Left ventricle myocardium inferior (tissue), 1 donor: ENCODE measurements at places on chromosomes 11 and 22.

GRCh38 chr11:130999992-131000770 lies 83.9 kb upstream of the SNX19 start:
- DNase-seq: no peak

DNA sequence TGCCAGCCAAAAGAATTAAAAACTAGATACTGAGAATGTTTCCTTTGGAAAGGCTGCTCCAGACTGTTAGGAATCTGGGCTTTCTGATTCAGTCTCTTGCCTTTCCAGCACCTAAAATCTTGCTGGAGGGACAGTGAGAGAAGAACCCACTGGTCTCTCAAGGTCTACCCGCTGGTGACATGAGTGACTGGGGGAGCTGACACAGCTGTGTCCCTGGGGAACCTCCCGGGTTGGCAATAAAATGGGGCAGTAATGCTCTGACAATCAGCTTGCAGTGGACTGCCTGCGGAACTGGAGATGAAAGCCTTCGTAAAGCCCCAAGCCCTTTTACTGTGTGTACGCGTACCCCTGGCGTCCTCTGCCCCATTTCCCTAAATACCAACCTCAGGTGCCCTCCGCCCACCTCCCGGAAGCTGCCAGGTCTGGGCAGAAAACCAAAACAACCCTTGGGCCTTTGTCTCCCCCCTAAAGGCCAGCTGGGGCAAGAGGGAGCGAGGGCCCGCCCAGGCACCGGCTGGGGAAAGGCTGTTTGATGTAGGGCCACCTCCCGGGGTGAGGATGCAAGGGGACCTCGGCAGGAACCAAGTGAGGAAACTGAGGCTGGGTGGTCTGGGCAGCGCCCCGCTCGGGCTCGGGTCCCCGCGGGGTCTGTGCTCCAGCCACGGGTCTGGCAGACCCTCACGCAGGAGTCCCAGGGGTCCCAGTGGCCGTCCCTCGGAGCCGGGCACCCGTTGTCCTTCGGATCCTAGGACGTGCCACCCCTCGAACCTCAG lies 741 bp downstream of the CARS1 start:
- no peak for DNase-seq

DNA sequence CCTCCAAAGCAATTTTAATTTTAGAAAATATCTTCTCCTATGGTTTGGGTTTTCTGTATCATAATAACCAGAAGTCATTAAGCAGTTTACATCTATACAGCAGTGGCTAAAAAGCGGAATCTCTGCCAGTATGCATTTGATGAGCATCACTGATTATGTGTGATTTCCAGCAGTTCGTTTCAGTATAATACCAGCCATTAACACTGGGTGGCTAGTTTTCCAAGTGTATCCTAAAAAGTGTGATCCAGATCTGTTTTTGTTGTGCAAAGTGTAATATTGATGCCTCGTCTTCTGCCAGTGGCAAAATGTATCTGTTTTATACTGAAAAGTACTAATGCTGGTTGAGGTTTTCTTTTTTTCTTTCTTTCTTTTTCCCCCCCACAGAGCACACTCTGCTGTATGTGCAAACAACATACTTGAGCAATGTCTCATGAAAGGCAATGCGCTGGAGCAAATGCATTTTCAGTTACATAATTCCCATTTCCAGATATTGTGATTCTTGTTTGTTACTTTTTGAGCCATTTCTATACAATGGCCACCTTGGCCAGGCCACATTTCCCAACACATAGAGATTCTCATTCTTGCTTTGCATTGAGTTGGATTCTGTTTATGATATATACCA lies 64.2 kb downstream of the SLC36A4 start:
- DNase-seq: no peak

GRCh38 chr11:61635304-61635703 lies 44.9 kb upstream of the DAGLA start:
- DNase-seq: no peak

DNA sequence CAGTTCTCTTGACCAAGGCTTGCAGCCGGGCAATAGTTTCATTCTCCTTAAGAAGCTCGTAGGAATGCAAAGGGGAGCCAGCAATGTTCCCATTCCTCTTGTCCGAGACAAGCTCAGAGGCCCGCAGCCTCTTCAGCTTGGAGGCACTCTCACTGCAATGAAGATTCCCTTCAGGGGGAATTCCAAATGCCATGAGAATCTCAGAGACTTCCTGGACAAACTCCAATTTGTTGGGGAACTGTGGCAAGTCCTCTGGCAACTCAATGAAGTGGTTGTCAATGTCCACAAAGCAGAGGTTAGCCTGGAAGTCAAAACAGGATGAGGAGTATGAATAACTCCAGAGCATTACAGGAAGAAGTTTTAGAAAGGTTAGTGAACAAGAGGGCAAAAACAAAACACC lies 84.4 kb downstream of the DENND5A start:
- no peak for DNase-seq

DNA sequence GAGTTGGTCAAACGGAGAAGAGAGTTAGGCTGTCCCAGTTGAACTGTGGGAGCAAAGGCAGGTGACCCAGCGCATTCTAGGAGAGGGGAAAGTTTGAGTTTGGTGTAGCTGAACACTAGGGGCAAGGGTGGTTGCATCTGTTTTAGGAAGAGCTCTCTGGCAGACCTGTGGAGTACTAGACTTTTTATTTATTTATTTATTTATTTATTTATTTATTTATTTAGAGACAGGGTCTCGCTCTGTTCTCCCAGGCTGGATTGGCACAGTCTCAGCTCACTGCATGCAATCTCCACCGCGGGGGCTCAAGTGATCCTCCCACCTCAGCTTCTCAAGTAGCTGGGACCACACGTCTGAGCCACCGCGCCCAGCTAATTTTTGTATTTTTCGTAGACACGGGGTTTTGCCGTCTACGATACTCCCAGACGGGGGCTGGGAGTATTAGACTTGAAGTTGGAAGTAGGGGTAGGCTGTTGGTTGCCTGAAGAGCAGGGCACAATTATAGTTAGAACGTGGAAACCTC lies 950 bp upstream of the ACER3 start:
- DNase-seq: peak; percentile 15

GRCh38 chr11:124874571-124875255 lies 9.5 kb downstream of the ROBO3 start:
- no peak for DNase-seq

DNA sequence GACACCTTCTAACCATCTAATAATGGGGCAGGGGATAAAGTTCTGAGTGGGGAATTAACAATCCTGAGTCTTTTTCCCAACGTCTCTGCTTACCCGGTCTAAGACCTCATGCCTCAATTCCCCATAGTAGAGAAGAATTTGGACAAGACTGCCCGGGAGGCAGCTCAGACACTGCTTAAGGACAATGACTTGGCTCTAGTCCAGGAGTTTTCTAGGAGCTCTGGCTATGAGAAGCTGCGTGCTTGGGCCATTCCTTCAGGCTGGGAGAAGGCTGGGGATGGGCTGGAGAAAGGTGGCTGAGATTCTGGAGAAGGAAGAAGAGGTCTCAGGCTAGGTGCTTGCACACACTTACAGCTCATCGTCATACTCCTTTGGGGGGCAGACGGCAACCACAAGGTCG lies 19.8 kb upstream of the ABCC8 start:
- DNase-seq: no peak

DNA sequence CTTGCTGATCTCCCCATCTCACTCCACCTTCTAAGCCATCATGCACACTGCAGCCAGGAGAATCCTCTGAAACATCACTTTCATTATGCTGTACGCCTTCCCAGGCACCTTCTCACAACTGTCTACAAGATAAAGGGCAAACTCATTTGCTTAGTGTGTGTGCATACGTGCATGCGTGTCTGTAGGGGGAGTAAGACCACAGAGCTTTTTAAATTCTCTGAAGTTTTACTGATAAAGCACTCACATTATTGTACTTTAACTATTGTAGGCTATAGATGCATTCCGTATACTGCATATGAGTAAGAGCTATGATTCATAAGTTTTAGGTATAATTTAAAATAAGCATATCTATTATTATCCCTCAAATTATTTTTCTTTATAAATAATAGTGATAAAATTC lies 15.3 kb upstream of the ANKK1 start:
- DNase-seq: no peak

DNA sequence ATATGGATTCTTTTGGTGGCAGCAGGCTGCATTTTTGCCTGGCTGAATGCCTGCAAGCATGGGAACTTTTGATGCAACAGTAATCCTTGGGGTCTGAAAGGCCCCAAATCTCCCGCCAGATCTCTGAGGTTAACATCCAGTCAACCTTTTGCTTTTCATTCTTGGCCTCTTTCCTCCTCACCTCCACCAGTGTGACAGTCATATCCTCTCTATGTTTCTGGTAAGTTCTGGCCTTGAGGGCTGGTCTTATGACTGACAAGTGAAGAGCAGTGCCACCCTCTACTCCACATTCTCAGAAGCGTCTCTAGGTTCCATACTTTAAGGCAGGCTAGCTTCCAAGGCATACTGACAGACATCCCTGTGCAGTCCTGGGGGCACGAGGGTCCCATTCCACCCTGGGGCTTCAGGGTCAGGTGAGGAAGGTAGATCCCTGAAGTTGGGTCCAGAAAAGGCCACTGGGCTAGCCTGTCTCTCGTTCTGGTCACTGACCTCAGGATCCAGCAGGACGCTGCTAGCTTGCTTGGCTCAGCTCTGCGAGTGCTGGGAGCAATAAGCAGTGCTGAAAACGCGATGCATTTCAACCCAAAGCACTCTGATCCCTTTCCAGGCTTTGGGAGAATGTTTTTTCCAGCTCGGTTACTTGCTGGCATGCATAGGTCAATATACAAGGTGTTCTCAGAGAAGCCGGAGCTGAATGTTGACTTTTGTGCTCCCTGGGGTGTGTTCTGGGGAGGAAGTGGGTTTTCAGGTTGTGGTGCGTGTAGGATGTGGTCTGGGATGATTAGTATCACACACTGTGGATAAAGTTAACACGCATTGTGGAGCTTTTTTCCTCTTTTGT lies 75.2 kb downstream of the PTPRJ start:
- DNase-seq: no peak

GRCh38 chr11:57630171-57630570 lies 19.5 kb downstream of the YPEL4 start:
- no peak for DNase-seq

DNA sequence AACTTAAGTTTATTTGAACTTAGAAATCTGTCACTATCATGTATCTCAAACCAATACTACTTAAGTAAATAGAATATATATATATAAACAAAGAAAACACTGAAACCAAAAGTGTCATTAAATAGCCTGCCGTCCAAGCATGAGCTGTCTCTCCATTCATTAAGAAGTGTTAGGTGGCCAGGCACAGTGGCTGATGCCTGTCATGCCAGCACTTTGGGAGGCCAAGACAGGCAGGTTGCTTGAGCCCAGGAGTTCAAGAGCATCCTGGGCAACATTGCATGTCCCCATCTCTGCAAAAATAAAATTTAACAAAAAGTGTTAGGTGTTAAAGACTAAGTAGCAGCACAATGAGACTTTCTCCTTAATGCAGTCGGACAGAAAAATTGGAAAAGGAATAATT lies 14.0 kb downstream of the CD6 start:
- no peak for DNase-seq

DNA sequence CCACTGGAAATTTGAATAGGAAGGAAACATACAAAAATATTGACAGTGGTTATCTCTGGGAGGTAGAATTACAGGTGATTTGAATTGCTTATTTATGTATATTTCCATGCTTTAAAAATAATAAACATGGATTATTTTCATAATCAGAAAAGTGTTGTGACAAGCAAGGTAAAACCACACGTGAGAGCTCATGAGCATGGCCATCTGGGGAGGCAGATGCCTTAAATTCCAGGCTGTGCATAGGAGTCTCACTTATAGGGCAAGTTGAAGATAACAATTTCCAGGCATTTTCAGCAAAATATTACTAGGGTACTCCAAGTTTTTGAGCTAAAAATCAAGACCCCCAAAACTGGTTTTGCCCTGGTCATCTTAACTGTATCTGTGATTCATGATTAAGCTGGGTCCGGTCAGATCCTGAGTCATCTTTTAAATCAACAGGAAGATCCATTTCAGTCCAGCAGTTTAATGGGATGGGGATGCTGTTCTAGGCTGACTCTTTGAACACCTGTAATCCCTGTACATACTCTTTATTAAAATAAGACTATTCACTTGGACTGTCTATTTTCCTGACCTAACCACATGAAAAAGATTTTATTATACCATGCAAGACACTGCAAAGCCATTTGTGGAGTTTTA lies 115.8 kb upstream of the NARS2 start:
- DNase-seq: no peak

DNA sequence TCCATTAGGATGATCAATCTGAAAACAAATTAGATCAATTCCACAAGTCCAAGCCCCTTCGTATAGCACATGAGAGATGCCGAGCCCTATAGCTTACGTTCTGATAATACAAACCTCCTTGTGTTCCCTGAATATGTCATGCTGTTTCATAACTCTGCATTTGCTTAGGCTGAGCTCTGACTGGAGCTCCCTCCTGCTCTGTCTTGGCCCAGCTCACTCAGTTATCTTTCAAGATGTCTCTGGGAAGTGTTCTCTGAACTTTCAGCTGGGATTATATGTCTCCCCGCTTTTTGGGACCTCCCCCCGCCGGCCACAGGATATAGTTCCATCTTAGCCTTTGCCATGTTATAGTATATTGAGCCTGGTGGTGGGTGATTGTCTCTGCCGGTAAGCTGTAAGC lies 44.0 kb downstream of the FDX1 start:
- no peak for DNase-seq

- DNase-seq: no peak
Observed at GRCh38 chr11:45578316-45578715, 87.1 kb downstream of the CHST1 start.

GRCh38 chr22:24554313-24555164 lies at the start of gene GUCD1:
Gene GUCD1, minus strand, starts transcription at chr22:24555138. Its CDS starts 147 bp downstream, at chr22:24554991.
- DNase-seq: peak; percentile 22
